ENCODE measurements at places on chromosomes 6 and 20. TPM values are rescaled to one million over a fixed set of nuclear protein-coding genes. Genes with fewer than 3 reads are reported as not detected.

The TSBP1 gene
- total RNA-seq: not detected

The PRR3 gene
- total RNA-seq: 6.8 TPM

The RNF144B gene
- total RNA-seq: 26.1 TPM

The KCNQ5 gene
- total RNA-seq: 2.8 TPM

The TREML2 gene
- total RNA-seq: 1.2 TPM

The KIF25 gene
- not detected for total RNA-seq

The HTR1B gene
- total RNA-seq: not detected

The PTGIS gene
- total RNA-seq: under 0.01 TPM

The EPHA7 gene
- total RNA-seq: under 0.01 TPM

The SLC22A23 gene
- total RNA-seq: 6.0 TPM

The SLC13A3 gene
- total RNA-seq: 0.10 TPM

The LHFPL5 gene
- total RNA-seq: not detected

The RBM12 gene
- 55.7 TPM for total RNA-seq

The REM1 gene
- total RNA-seq: 0.10 TPM

The TBPL1 gene
- total RNA-seq: 39.9 TPM

The ADGB gene
- not detected for total RNA-seq

The ADGRF1 gene
- 0.10 TPM for total RNA-seq

The RAET1L gene
- total RNA-seq: 0.10 TPM

The SRF gene
- total RNA-seq: 17.0 TPM

The FAM209A gene
- total RNA-seq: 3.7 TPM

The FOXQ1 gene
- total RNA-seq: not detected

The TRIM10 gene
- total RNA-seq: 0.21 TPM

The C20orf204 gene
- total RNA-seq: 2.9 TPM

The CALHM5 gene
- 0.42 TPM for total RNA-seq

The CRYBG1 gene
- total RNA-seq: 60.9 TPM

The MYMX gene
- not detected for total RNA-seq

The CARMIL1 gene
- 3.1 TPM for total RNA-seq

The MYCT1 gene
- total RNA-seq: 2.5 TPM

The TUBB2B gene
- total RNA-seq: 0.84 TPM

The OR2H2 gene
- under 0.01 TPM for total RNA-seq

The SLC44A4 gene
- total RNA-seq: 0.10 TPM

The TNXB gene
- 2.8 TPM for total RNA-seq

The ACTL10 gene
- total RNA-seq: 0.42 TPM

The TPX2 gene
- total RNA-seq: 1.7 TPM

The LYRM2 gene
- total RNA-seq: 21.3 TPM

The B3GALT4 gene
- total RNA-seq: 11.1 TPM

The PRDM13 gene
- under 0.01 TPM for total RNA-seq

The OVOL2 gene
- not detected for total RNA-seq

The CST2 gene
- not detected for total RNA-seq

The SCRT2 gene
- total RNA-seq: not detected
